Effector CD4-positive, alpha-beta T cell (primary cell): ENCODE measurements at places on chromosomes 2 and 18.

DNA sequence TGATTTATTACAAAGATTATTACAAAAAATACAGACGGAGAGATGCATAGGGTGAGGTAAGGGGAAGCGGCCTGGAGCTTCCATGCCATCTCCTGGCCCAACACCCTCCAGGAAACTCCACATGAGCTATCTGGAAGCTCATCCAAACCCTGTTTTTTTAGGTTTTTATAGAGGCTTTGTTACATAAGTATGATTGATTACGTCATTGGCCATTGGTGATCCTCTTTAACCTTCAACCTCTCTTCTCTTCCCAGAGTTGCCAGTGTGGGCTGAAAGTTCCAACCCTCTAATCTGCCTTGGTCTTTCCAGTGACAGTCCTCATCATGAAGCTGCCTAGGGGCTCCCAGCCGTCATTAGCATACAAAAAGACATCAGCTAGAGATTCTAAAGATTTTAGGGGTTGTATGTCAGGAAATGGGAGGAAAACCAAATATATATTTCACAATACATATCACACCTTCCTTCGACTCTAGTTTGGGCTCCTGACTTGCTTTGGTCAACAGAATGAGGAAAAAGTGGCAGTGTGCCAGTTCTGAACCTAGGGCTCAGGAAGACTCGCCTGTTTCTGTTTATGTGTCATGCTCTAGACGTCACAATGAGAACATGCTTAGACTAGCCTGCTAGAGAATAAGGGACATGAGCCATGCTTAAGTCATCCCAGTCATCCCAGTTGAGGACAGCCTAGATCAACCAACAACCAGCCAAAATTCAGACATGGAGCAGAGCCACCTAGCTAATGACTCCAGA lies 54.1 kb downstream of the ETAA1 start:
- DNase-seq = no peak

DNA sequence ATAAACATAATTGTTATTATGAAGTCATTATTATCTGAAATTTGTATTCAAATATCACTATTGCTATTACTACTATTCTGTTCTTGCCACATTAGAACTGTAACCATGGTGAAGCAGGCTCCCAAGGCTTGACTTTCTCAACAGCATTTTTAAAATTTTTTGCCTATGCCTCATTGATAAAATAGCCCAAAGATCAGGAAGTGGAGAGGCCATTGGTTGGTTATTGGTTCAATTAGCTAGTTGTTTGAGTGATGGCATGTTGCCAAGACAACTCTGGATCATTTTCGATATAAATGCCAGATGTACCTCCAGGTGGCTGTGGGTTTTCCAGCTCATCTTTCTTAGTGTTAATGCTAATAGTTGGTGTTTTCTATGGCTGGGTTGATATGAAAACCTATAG lies 513.5 kb downstream of the TRIB2 start:
- DNase-seq = no peak

- no peak for DNase-seq
Measured at GRCh38 chr2:158079672-158080071, 22.0 kb upstream of the UPP2 start.

- DNase-seq = no peak
Measured at GRCh38 chr2:23291239-23291638, 93.7 kb upstream of the KLHL29 start.

DNA sequence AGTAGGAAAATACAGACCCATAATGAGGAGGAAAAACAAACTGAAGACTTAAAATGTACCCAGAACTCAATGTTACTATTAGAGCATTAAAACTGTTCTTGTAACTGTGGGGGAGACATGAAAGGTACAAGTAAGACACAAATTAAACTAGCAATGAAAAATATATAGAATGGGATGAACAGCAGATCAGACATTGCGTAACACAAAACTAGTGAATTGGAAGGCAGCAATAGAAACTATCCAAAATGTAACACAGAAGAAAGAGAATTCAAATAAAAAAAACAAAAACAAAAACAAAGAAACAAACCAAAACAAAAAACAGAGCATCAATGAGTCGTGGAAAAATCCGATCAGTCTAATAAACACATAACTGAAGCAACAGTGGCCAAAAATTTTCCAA lies 127.1 kb upstream of the CNGA3 start:
- no peak for DNase-seq

DNA sequence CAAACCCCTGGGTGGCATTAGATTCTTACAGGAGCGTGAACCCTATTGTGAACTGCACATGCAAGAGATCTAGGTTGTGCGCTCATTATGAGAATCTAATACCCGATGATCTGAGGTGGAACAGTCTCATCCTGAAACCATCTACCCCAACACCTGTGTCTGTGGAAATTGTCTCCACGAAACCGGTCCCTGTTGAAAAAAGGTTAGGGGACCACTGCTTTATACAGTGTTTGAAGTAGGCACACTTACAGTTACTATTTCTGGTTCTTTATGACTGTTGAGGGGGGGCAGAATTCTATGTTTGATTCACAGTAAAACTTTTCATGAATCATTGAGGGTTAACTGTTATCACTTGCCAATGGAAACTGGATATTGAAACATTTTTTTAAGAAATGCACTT lies 72.0 kb downstream of the RIF1 start:
- DNase-seq = no peak

DNA sequence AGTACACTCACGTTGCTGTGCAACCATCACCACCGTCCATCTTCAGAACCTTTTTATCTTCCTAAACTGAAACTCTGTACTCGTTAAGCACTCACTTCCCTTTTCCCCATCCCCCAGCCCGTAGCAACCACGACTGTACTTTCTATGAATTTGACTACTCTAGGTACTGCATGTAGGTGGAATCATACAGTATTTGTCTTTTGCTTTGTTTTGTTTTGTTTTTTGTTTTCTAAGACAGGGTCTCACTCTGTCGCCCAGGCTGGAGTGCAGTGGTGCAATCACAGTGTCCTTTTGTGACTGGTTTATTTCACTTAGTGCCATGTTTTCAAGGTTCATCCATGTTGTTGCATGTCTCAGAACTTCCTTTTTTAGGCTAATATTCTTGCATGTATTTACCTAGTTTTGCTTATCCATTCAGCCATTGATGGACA lies 7.0 kb upstream of the TYMS start:
- no peak for DNase-seq

DNA sequence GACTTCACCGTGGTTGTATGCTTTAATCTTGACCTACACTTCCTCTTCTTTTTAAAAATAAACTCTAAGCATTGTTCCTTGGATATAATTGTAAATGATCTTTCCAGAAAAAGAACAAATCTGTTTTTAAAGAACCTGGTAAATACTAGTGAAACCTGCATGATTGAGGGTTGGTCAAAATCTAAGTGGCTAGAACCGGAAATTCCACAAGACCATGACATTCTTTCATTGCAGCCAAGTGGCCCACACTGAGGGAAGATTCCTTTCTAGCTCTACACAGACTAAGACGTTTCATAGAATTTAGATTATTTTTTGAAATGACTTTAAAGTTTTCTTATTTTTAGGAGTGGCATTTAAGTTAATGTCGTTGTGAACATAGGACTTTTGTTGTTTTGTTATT lies 356.7 kb downstream of the NYAP2 start:
- DNase-seq = no peak

DNA sequence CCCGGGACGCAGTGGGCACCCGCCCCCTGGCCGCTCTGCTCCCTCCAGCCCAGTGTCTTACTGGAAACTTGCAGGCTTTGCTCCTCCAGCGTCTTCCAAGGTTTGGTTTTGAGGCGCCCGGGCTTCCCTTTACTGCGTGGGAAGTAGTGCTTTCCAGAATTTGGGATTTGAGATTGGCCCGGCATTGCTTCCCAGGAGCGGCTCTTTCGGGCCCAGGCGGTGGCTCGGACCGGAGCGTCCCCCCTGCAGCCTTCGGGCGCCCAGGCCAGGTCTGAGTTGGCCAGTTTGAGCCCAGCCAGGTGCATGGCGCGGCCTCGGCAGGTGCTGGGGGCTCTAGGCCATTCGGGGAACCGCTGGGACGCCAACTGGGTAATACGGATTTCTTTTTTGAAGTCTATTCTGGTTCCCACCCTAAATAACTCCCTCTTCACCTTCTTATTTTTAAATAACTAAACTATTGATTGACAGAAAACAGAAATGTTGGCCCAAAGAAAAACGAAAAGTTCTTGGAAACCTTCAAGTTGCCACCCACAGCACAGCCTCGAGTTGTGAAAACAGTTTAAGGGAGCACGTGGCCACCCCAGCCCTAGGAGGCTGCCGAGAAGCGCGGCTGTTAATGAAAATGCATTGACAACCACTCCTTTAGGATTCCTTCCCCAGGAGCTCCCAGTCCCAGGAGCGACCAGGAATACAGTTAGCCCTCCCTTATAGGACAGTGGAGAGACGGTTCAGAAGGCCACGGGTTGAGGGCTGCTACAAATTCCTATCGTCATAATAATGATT lies 766 bp downstream of the SNTG2 start:
- no peak for DNase-seq

- no peak for DNase-seq
Measured at GRCh38 chr18:23115683-23116096, 19.6 kb upstream of the CABLES1 start.

GRCh38 chr18:79322441-79322840 lies 73.3 kb upstream of the NFATC1 start:
- DNase-seq = no peak

DNA sequence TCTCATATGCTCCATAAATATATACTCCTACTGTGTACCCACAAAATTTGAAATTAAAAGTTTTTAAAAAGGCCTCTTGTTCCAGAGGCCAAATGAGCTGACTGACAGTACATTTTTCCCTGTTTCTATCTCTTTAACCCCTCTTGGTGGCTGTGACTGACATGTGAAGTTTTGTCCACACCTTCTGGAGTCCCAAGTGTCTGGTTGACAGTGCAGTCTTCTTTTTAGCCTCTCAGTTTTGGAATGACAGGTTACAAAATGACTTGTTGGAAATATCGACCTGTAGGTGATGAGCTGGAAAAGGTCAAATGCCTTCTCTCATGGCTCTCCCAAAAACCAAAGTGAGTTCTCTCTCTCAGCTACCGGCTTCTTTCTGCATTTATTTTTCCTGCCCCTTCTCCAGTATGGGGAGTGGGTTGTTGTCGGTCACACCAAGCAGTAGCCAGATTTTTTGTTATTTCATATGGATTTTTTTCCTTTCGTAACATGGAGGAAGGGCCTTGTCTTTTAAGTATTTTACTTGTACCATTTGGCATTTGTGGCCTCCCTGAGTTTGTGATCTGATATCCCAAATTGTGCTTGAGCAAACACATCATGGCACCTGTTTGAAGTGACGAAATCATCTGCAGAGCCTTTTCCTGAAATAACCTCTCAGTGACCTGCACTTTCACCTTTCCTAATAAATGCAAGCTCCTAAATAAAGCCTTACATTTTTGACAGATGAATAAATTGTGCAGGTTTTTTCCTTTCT lies 143.9 kb downstream of the ESCO1 start:
- DNase-seq = no peak

- DNase-seq = no peak
Measured at GRCh38 chr2:38076152-38076709, 280 bp upstream of the CYP1B1 start.

DNA sequence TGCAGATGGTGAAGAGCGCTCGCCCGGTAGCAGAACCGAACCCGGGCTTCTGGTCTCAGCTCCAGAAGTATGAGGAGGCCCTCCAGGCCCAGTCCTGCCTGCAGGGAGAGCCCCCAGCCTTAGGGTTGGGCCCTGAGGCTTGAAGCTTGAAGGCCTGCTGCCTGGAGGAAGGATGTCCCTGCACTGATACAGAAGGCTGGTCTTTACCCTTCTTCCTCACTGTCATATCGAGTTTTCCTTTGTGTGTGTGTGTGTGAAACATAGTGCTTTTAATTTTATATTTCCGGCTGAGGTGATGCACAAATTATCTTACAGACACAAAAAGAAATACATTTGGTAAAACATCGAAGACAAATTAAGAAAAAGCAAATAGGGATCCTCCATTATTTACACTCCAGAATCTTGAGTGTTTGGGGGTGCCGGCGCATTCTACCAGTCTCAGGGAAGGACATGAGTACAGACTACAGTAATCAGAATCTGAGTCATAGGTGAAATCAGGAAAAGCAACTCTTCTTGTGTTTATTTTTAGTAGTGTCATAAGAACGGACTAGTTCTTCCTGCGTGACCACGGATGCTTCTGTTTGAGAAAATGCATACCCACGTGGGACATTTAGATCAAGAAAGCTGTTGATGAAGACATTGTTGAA lies 1.3 kb downstream of the DUSP28 start:
- DNase-seq = no peak

DNA sequence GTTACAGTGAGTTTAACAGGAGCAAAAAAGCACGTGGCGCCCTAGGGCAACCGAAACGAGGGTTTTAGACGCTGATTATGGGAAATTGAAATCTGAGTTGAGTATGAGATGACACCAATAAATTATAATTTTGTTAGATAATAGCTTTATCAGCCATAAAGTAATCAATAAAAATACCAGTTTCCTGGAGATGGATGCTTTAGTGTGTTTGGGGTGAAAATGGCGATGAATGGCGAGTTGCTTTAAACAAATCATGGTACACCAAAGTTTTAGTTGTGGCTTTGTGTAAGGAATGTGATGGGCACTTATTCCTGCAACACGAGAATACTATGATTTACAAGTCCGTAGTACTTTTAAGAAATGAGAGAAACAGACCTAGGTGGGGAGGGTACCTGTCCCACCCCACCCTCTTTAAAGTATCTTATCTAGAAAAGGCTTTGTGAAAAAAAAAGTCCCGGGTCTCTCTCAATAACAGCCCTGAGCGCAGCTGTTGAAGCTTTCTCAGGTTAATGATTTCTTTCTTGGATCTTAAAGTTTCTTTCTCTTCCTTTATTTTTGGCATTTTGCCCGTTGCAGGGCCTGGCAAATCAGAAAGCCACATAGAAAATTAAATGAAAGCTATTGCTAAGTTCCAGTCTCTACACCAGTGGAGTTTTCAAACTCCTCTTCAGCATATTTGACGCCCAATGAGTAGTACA lies 1.5 kb upstream of the RRM2 start:
- DNase-seq = no peak

DNA sequence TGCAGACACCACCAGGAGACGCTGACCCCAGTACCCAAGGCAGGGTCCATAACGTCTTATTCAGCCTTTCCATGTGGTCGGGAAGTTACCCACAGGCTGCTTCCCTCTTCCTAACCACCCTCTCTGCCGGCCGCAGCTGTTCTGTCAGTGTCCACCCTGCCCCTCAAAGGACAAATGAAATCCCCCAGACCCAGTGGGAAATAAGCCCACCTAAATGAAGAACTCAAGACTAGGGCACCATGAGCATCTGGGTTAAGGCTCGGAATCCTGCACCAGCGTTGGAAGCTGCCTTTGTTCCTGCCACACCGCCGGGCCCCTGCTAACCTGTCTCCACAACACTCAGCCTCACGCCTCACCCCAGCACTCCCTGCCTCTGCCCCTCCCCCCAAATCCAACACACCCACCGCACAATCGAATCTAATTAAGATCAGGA lies 21.7 kb downstream of the BCL11A start:
- DNase-seq = no peak

GRCh38 chr2:98847853-98848252 lies 88.2 kb downstream of the CRACDL start:
- DNase-seq = no peak

DNA sequence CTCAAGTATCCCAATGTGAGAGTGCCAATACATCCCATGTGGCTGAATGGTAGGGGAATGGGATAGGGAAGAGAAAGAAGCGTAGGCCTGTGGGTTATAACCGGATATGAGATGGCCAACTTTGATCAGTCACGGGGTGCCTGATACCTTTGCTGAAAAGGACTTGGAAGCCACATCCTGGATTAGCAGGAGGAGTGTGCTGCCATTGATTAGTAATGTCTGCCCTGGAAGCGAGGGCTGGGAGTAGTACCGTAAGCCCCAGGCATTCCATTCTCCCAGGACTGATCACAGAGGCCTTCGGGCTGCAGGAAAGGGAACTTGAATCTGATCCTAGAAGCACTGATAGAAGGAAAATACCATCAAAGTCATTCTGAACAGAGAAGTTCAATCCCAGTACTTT lies 218.5 kb downstream of the TFCP2L1 start:
- DNase-seq = no peak

- no peak for DNase-seq
Measured at GRCh38 chr18:75065251-75066000, 143.5 kb downstream of the PTGR3 start.
